ENCODE measurements at places on chromosomes 5 and 9. TPM values are rescaled to one million over a fixed set of nuclear protein-coding genes. Genes with fewer than 3 reads are reported as not detected.

SLC46A2 gene
- not detected for total RNA-seq

PAIP1 gene
- total RNA-seq, result 156 TPM

NKD2 gene
- not detected for total RNA-seq

FRRS1L gene
- not detected for total RNA-seq

IFNA2 gene
- total RNA-seq, result not detected

Data from tracheal epithelial cell (primary cell).